ENCODE measurements at places on chromosomes 1 and 21.

- no peaks in the 10 kb centered on the region for H3K36me3 ChIP-seq
- no peak for DNase-seq
- no peaks in the 10 kb centered on the region for H3K4me1 ChIP-seq
- no peak overlapping the region for H3K27ac ChIP-seq
- H3K4me3 ChIP-seq, result no peak overlapping the region
Observed at GRCh38 chr1:87535551-87535950, 206.9 kb downstream of the LMO4 start.

DNA sequence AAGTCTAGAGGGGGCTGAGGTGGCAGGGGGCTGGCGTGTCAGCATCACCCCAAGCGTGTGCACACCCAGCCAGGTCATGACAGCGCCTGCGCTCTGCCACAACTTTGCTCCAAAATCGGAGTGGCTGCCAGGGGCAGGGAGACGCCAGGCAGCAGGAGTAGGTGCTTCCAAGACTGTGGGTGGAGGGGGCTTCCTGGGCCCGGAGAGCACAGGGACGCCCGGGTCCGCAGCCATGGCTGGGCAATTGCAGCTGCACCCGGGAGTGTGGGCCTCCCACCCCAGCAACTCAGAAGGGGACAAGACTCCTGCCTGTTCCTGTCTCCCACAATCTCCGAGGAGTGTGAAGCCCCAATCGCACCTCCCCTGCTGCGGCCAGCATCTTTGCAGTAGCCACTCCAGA is 53.1 kb upstream of the CYYR1 start:
- H3K36me3 ChIP-seq, result no peaks in the 10 kb centered on the region
- H3K27me3 ChIP-seq, result no peaks in the 10 kb centered on the region
- H3K4me1 ChIP-seq, result no peaks in the 10 kb centered on the region
- no peak overlapping the region for H3K27ac ChIP-seq
- no peak for DNase-seq
- no peak overlapping the region for H3K4me3 ChIP-seq

DNA sequence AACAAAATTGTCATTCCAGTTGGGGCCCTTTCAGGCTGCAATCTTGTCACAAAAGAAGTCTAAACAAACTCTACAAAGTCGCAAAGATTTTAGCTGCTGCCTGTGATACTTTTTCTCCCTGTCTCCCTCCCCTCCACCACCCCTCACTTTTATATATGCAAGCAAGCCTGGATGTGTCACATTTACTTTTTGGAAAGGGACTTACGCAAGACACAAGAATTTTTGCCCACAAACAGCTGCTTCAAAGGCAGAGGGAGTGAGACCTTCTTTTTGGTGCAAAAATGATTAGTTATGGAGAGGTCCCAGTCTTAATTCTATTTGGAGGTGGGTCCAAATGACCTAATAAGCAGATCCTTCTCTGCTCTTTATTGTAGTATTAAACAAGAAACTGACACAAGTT is 22.9 kb upstream of the RALGPS2 start:
- DNase-seq, result no peak
- no peaks in the 10 kb centered on the region for H3K36me3 ChIP-seq
- no peaks in the 10 kb centered on the region for H3K4me1 ChIP-seq

DNA sequence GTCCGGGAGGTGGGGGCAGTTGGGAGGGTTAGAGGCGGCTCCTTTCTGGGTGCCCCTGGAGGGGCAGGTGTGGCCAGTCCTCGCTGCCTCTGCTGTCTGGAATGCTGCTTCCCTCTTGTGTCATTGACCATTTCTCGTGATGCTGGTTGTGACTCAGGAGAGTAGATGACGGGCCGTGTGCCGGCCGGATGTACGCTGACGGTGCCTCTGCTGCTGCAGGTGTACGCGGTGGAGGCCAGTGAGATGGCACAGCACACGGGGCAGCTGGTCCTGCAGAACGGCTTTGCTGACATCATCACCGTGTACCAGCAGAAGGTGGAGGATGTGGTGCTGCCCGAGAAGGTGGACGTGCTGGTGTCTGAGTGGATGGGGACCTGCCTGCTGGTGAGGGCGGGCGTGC is 13.9 kb downstream of the PRMT2 start:
- no peak overlapping the region for H3K4me3 ChIP-seq
- no peaks in the 10 kb centered on the region for H3K4me1 ChIP-seq
- no peak for DNase-seq

All from vagina (tissue), 2 donors.